Osteoblast (primary cell): ENCODE measurements at places on chromosomes 1 and 21. TPM values are rescaled to one million over a fixed set of nuclear protein-coding genes. Genes with fewer than 3 reads are reported as not detected.

TAL1 gene
- total RNA-seq = not detected in 2 replicates

PIGK gene
- total RNA-seq = 46.3 and 51.3 TPM in 2 replicates

TINAGL1 gene
- 31.5 and 50.3 TPM in 2 replicates for total RNA-seq

RPTN gene
- total RNA-seq = 0.29 and 0.36 TPM in 2 replicates

BRINP3 gene
- total RNA-seq = not detected in 2 replicates

- no peak for DNase-seq
Measured at GRCh38 chr1:106978477-106979322, 77.8 kb upstream of the PRMT6 start.

DNA sequence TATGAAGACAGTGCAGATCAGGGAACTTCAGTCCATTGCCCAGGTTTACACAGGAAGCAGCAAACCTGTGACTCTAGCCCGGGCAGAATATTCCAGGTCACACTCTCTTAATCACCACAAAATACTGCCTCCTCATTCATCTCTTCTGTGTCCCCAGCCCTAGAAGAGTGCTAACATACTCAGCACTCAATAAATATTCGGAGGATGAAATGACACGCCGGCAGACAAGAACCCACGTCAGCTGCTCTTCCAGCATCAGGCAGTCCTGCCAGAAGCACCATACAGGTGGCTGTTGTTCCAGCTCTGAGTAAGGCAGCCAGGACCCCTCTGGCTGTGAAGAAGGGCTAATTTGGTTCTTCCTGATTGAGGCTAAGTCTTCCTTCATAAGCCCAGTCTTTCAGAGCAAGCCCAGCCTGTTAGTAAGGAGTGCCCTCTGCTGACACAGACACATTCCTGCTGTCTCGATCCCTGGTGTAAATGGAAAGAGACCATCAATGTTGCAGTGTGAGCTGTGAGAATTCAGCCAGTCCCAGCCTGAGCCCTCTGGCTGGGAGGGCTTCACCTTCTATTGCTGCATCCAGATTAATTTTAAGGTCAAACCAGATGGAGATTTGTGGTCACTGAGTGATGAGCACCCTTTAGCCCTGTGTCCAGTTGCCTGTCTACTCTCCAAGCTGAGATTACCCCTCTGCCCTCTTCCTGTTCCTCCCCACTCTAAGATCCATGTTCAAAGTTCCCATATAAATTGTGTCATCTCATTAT, 45.0 kb upstream of the KIRREL1 start:
- DNase-seq = peak; percentile 44

- DNase-seq = peak; percentile 46
Measured at GRCh38 chr1:2388004-2388913, 3.1 kb downstream of the MORN1 start.

- DNase-seq = no peak
Measured at GRCh38 chr1:155037851-155038441, 4.3 kb downstream of the DCST1 start.

GRCh38 chr1:2132222-2133038, 62.1 kb downstream of the FAAP20 start:
- peak; percentile 97 for DNase-seq

- DNase-seq = peak; percentile 58
Measured at GRCh38 chr1:33332357-33332789, 11.5 kb upstream of the A3GALT2 start.

DNA sequence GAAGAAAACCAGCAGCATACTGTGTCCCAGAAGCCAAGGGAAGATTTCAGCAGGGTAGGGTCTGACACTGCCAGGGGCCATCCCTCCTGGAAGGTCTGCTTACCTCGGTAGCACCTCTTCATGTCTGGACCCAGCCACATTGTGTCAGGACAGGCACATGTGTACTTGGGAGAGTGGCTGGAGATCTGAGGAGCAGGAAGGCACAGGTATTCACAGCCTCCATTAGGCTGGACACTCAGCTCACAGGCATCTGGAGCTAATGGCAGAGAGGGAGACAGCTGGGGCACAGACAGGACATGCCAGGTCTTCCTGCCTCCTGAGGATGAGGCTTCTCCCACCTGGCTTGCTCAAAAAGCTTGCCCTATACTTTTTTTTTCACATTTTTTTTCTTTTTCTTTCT, 19.9 kb upstream of the MAGOH start:
- DNase-seq = no peak

- no peak for DNase-seq
Measured at GRCh38 chr1:34747638-34747941, 7.3 kb upstream of the GJB5 start.

GRCh38 chr1:59564192-59564891, 250.4 kb upstream of the HOOK1 start:
- no peak for DNase-seq
